ENCODE measurements at places on chromosomes 1 and 21. TPM values are rescaled to one million over a fixed set of nuclear protein-coding genes. Genes with fewer than 3 reads are reported as not detected.

OPN3 gene
- 29.0 TPM for total RNA-seq

NHLH1 gene
- 0.16 TPM for total RNA-seq

ITLN2 gene
- total RNA-seq = not detected

UBE2U gene
- not detected for total RNA-seq

GPR89A gene
- total RNA-seq = 14.4 TPM

FNDC10 gene
- total RNA-seq = 3.1 TPM

SRGAP2B gene
- 10.6 TPM for total RNA-seq

DNA sequence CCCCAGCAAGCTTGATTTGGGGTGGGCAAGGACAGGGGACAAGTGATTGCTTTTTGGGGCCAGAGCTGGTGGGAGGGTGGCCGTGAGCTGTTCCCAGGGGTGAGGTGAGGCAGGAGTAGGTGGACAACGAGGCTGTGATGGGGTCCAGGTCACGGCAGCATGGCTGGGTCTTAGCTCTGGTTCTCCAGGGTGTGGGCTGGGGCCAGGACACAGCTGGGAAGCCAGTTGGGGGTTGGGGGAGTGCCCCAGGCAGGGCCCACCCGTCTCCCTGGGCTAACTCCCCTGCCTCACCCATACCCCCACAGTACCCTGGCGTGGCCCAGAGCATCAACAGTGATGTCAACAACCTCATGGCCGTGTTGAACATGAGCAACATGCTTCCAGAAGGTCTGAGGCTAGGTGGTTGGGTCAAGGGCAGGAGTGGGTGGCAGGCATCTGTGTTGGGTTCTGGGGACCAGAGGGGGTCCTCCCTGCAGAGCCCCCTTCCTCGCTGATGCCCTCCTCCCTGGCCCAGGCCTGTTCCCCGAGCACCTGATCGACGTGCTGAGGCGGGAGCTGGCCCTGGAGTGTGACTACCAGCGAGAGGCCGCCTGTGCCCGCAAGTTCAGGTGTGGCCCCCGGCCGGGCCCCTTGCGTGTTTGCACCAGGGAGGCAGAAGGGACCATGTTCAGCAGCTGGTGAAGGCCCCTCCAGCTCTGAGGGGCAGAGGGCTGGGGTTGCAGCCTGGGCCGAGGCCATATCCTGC, 43.3 kb downstream of the COQ8A start:
- no peak for DNase-seq

GRCh38 chr1:47533793-47534328, 96.0 kb downstream of the FOXD2 start:
- DNase-seq = no peak

GRCh38 chr1:226634166-226634588, 85.6 kb downstream of the STUM start:
- peak; percentile 86 for DNase-seq

GRCh38 chr21:34553151-34553952, 41.3 kb upstream of the KCNE1 start:
- no peak for DNase-seq

DNA sequence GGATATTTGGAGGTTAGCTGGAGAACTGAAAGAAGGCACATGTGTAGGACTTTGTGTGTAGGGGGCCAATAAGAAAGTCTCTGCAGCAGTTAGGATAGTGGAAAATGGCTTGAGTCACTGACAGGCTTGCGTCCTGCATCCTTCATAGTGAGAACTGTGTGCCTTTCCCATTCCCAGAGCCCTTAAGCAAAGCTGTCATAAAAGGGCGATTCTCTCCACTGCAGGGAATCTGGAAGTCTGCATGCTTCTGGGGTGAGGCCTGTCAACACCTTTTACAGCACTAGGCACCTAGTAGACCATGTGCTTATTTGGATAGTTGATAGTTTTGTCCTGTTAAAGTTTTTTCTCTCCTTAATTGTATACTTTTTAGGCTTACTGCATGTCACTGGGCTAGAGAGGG, 39.4 kb upstream of the MACF1 start:
- peak; percentile 30 for DNase-seq

DNA sequence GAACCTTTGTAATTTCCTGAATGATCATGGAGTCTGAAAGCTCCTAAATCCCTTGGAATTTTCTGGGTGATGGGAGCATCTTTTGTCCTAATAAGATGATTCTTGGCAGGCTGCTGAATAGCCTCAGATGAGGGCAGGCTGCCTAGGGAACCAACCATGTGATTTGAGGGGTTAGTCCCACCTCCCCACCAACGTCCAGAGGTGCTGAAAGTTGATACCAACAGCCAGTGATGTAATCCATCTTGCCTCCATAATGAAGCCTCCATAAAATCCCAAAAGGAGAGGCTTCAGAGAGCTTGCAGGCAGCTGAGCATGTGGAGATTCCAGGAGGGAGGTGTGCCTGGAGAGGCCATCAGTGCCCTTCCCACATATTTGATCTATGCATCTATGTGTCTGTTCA, 43.7 kb downstream of the GTF2B start:
- DNase-seq = no peak

- no peak for DNase-seq
Measured at GRCh38 chr1:199550199-199551065, 477.1 kb upstream of the NR5A2 start.

DNA sequence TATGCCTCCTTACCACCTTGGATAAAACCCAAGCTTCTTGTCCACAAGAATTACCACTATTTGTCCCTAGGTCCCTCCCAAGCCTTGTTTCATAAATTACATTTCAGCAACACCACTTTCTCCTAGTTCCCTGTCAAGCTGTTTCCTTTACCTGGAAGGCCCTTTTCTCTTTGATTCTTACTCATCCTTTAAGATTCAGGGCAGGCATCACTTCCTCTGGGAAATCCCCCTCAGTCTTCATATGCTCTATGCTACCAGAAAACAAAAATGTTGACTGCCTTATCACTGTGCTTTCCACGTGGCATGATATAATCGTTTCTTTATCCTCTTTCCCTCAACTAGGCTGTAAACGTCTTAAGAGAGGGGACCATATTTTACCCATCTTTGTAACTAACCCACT, 102.7 kb downstream of the LYST start:
- DNase-seq = no peak

DNA sequence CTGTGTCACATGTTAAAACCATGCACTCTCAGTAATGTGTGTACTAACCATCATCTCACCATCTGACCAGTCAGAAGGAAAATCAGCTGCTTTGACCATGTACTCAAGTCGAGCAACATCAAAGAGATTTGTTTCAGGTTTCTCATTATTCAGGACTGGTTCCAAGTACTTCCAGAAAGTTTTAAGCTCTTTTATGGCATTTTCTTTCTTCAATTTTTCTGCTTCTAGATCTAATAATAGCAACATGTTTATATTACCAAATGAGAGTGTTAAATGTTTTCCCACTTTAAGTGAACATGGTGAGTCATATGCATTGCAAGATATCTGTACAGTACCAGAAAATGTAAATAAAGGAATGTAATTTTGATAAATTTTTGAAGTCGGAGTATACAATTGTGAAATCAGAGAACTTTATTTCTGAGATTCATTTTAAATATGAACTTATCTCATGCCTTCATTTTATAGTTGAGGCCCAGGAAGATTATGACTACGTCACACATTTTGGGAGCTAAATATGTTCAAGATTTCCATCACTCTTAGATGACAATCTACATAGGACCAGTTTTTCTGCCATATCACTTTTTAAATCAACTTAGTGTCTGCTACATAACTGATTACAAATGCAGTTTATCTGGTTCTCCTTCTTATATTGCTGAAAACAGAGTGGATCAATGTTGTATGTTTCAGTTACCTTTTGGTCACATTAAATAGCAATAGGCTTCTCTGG, 87.2 kb downstream of the SPAG17 start:
- DNase-seq = no peak

GRCh38 chr1:115275216-115275615, 62.8 kb downstream of the NGF start:
- no peak for DNase-seq

GRCh38 chr1:30286241-30286987, 437.0 kb downstream of the MATN1 start:
- no peak for DNase-seq

GRCh38 chr21:43318841-43319781, 107.8 kb downstream of the SIK1 start:
- DNase-seq = no peak

- no peak for DNase-seq
Measured at GRCh38 chr1:16924919-16925477, 3.3 kb downstream of the CROCC start.

DNA sequence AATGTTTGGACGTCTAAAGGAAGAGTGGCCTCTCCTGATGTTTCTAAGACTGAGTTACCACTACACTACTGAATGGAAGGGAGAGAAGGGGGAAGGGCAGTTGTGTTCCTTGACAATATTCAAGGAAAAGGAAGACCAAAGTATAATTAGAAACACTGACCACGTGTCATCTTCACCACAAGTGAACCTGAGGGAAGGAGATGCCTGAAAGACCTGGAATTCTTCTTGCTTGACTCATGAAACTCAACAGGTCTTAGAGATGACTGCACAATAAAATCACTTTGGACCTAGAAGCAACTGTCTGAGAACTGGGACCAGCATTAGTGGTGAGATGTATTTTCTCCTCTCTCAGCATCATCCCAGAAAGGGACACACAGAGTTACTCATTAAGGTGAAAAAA, 56.7 kb downstream of the PTPN14 start:
- no peak for DNase-seq

DNA sequence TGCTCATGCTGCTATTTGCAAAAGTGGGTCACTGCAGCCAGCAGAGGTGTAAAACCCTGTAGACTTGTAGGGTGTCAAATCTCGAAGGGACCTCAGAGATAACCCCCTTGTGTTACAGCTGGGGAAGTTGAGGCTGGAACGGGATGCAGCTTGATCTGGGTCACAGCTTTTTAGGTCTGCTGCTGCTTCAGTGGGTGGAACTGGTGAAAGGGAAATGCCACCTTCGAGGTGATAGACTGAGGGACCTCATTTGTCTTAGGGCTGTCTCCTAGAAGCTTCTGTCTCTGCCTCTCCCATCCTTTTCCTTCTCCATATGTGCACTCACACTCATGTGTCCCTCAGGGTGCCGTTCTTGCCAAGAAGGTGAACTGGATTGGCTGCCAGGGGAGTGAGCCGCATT, 35.4 kb downstream of the QSOX1 start:
- DNase-seq = no peak

- DNase-seq = no peak
Measured at GRCh38 chr1:191508239-191508638, 650.0 kb upstream of the RGS18 start.

- no peak for DNase-seq
Measured at GRCh38 chr1:245241526-245242130, 86.8 kb downstream of the KIF26B start.
